ENCODE measurements at places on chromosomes 11 and 22.

DNA sequence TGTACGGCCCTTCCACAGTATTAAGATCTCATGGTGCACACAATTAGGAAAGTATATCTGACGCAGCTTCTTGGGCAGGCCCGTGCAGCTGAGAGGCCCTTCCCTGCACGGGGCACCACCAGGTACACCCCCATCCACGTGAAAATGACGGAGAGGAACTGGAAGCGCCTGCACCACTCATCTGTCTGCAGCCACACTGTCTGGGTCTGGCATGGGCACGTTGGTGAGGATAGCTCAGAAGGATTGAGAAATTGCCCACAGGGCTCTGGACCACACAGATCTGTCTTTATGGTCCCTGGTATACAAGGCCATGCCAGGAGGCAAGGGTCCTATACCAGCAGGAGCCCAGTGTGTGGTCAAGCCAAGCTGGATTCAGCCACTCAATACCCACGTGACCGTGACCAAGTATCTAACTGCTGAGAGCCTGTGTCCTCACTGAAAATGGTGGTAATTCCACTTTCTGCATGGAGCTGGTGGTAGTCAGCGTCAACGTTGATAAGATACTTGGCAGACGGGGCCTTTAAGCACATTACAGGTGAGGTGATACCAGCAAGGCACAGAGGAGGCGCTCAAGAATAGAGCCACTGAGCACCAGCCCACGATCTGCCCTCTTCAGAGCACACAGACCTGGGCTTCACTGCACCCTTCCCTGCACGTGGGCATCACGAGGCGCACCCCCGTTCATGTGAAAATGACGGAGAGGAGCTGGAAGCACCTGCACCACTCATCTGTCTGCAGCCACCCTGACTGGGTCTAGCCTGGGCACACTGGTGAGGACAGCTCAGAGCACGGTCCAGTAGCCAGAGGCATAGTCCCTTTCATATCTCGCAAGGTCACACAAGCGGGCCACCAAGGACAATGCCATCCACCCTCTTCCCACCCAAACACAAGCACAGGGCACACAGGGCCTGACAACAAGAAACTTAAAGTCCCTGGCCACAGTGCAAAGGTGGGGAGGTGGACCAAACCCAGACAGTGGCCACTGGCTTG lies 28.4 kb downstream of the SHANK2 start:
- DNase-seq: no peak

DNA sequence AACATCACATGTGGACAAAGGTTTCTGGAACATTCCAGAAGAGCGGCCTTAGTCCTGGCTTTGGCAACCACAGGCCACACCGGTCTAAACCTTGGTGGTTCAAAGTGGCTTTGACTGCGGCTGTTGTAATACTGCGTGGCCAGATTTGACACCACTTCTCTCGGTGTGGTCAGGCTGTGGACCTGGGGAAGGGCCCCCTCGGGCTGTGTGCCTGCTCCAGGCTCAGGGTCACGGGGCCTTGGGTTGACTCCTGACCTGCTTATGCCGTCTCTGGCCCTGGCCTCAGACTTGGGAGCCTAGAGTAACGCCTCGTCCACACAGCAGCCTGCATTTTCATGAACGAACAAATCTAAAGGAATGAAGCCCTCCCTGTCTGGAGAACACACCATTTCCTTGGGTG lies 118.0 kb downstream of the PHF21B start:
- no peak for DNase-seq

GRCh38 chr11:130511765-130512164 lies 63.3 kb downstream of the ADAMTS15 start:
- DNase-seq: no peak

DNA sequence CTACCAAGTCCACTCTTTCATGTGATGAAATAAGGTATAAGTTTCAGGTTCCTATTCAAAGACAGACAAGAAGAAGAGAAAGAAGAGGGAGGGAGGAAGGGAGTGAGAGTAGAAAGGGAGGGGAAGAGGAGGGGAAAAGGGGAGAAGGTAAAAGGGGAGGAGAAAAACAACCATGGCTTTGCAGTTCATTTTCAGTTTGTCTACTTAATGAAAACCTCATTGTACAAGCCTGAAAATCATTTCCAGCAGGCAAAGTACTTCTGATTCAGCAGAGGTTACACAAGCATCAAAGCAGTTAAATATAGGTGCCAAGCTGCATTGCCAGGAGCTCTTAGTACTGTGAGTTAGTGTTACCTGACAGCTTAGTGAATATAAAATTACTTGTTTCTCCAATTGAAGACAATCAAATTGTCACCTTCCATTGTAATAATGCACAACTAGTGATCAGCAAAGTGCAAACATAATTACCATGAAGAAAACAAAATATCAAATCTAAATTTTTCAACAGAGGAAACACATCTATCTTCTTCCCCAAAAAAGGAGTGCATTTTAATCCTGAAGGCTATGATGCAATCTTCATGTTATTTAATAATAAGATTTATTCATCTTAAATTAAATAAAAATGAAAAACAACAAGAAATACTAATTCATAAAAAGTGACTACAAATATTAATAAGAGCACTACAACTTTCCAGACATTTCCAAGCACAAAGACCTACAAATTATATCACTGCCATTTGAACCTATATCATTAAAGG lies 8.2 kb downstream of the SOX6 start:
- DNase-seq: no peak

DNA sequence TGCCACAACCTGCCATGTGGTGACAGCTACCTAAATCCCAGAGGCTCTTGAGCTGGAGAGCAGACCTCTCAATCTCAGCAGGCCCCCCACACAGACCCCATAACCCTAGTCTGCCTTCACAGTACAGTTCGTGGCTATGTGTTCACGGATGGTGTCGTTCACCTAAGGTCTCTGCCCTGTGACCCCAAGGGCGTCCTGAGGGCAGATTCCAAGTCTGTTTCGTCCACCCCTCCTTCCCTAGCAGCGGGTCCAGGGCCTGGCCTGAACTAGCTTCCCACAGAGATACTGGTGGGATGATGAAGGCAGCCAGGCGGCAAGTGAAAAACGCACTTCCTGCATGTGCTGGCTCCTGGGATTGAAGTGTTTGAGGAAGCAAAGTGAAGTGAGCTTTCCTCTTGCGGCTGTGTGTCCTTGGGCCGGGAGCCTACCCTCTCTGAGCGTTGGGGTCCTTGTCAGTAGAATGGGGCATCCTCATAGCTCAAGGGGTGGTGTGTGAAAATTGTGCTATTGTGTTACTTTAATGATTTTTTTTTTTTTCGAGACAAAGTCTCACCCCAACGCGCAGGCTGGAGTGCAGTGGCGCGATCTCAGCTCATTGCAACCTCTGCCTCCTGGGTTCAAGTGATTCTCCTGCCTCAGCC lies 70.1 kb downstream of the LRP5 start:
- DNase-seq: no peak

GRCh38 chr11:32894149-32894827 lies 1.7 kb downstream of the QSER1 start:
- DNase-seq: peak; percentile 72

GRCh38 chr11:67542971-67543370 lies 19.7 kb upstream of the CABP2 start:
- no peak for DNase-seq

GRCh38 chr11:45238724-45239123 lies 47.4 kb downstream of the SYT13 start:
- DNase-seq: no peak

- DNase-seq: no peak
Observed at GRCh38 chr11:75229466-75229865, 11.1 kb upstream of the TPBGL start.

All from RPMI8226 (cell line).